ENCODE measurements at places on chromosomes 11 and 22.

- no peak for DNase-seq
Observed at GRCh38 chr11:18564149-18564548, 24.4 kb downstream of the UEVLD start.

DNA sequence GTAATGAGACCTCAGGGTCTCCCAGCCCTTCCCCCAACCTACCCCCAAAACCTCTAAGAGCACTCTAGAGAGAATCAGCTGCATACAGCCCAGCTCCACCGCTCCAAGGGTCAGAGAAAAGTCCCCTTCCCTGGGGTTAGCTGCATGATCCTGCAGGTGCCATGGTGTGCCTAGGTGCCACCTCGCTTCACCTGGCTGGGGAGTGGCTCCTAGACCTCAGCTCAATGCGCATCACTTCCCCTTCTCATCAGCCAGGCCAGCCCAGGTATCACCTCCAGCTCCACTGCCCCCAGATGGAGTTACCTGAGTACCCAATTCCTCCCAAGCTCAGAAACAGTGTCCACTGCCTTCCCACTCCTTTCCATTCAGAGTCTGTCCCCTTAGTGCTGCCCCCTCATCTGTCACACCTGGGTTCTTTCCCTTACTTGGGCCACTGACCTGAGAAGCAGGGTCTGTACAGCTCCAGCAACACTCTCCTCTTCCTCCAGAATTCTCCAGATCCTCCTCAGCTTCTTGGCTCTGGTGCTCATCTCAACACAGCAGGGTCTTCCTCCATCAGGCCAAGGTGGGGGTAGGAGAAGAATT is 1.3 kb downstream of the STARD10 start:
- DNase-seq = no peak

DNA sequence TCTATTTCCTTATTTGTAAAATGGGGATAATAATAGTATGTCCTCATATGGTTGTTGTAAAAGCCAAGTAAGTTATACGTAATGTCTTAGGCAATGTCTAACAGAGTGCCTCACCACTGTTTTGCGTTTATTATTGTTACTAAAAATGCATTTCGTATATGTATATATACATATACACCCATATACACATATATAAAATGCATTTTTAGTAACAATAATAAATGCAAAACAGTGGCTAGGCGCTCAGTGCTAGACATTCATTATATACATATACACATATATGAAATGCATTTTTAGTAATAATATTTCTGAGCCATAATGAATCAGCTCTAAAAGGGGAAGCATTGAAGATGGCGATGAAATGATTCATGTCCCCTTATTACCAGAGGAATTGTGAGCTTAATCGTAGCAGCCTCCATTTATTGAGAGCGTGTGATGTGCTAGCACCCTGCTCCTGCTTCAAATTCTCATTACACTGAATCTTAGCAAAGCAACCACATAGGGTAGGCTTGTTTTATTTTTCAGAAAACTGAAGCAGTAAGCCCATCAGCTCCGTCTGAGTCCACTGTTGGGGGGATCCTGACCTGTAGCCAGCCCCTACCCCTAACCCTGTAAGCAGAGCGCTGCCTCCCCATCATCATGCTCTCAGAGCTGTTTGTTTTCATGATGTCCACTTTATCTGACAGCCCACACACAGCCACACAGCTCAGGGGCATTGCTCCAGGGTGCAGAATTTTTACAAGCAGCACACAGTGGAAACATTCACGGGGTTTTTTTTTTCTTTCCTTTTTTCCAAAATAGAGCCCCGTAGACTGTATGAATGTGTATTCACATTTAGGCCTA is 97.1 kb upstream of the NAV2 start:
- DNase-seq = no peak

GRCh38 chr11:130773244-130773820 is 142.9 kb downstream of the SNX19 start:
- DNase-seq = no peak

- DNase-seq = no peak
Observed at GRCh38 chr22:31960767-31961166, 16.4 kb downstream of the YWHAH start.

DNA sequence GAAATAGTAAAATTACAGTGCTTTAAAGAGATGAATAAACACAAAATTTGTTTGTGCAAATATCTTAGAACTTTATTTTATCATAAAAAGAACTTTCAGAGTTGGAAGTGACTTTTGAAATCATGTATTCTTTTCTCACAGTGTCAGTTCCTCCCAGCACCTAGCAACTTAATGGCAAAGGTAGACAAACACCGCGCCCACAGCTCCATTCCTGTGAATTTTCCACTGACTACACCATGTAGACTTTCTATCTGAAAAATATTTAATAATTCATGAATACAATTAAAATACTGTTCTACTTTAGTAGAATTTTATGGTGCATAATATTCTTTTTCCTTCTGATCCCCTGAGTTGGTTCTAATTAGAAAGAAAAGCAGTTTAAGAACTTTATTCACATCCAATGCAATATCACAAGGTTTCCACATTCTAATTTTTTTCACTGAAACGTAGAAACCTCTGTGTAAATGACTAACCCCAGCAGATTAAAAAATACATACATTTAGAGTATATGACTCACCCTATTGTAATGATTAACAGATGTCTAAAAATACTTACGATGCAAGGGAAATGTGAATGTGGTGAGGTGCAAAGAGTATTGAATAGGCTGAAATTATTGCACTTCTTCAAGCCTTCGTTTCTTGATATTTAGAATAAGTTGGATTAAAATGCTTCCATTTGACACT is 218.2 kb upstream of the CCDC179 start:
- DNase-seq = no peak
